HS-5 (cell line): ENCODE measurements at places on chromosomes 2 and 18.

DNA sequence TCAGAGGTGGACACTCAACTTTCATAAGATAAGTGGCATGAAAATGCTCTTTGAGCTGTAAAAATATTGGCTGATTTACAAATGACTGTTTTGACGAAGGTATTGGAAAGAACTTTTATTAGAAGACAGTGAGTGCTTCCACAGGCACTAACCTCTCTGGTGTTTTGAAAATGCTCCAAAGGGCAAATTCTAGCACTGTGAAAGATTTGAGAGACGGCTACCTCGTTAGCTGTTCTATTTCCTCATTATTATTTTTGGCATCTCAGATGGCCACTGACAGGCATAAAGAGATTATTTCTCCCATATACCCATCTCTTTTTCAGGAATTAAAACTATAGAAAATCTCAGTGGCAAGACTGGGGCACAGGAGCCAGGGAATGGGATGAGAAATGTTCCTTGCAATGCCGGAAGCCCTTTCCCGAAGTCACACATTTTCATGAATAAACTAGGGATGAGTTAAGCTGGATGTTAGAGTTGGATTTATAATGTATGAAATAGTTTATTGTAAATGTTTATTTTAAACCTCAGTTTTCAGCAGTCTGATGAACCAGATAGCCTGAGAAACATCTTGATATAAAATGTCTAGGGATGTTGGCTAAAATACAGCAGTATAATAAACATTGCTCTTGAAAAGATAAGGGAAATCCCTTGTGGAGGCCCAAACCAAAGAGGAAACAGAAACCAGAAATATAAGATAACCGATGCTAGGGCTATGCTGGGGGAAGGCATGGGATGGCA is 175.7 kb downstream of the ASB1 start:
- no peak for DNase-seq

DNA sequence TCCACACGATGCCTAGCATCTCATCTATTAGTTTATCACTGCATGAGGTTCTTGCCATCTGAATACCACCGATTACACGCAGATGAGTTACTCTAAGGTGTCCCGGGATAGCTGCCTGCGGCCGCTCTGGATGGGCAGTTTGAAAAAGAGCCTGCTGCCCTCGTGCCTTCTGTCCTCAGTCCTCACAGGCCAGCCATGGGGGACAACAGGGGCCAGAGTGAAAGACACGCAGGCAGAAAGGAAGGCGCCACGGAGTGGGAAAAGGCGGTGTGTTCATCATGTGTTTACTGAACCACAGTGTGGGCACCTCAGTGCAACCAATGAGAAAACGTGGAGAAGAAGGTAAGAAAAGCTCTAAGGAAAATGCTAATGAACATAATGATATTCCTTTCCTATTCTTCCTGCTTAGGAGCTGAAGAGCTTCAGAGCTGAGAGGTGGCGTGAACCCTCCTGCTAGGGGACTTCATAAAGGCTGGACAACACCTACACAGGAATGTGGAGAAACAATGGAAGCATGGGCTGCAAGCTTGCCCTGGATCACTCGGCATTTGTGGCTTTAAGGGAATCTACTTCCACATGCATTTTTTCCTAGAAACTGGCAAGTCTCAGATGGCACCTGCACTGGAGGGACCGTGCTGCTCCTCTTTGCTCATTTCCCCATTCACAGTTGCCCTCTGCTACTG is 50.9 kb downstream of the CABYR start:
- no peak for DNase-seq

DNA sequence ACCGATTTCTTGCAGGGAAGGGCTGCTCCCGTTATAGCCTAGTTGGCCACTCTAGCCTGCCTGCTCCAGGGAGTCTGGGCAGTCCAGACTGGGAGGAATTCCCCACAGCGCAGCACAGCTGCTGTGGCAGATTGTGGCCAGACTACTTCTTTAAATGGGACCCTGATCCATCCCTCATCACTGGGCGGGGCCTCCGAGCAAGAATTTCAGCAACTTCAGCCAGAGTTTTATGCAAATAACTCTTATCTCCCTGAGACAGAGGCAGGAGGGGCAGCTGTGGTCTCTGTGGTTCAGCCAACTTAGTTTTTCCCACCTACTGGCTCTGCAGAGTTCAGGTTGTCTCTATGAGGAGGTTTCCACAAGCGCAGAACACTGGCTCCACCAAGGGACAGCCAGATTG is 1583.2 kb downstream of the SUCLG1 start:
- no peak for DNase-seq

DNA sequence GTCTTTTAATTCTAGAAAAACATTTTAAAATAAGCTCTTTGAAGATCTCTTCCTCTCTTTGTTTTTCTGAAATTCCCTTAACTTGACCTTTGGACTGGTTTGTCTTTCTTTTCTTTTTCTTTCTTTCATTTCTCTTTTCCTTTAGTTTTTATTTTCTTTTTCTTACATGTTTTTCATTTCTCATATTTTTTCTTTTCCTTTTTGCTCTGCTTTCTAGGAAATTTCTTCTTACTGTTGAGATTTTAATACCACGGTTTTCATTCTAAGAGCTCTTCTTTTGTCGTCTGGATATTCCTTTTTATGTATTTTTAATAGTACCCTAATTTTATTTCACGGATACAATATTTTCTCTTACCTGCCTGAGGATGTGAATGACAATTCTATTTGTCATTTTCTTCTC is 337.8 kb downstream of the AGPS start:
- no peak for DNase-seq

DNA sequence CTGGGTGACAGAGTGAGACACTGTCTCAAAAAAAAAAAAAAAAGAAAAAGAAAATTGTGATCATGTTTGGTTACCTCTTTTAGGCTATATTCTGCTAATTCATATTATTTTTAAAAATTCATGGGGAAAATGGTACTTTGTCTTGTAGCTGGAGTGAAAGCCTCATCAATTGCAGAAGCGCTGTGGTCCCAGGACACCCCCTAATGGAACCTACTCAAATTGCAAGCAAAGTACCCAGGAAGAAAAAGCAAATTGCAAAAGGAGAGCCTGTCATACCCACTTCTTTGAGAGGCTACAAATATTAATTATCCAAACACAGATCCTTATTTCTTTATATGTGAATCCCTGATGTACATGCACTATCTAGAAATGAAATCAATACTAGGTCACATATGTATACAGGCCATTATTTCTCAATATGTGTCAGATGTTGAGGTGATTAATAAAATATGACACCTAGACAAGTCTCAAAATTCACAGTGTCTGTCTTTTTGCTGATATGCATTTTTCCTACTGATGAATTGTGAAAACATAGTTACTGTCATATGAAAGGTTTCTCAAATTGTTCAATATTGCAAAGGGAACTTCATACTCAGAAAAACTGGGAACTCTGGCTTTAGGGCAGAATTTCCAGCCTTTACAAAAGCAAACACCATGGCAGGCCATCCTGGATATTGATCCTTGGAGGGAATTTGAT is 12.6 kb downstream of the CRACDL start:
- DNase-seq: no peak

DNA sequence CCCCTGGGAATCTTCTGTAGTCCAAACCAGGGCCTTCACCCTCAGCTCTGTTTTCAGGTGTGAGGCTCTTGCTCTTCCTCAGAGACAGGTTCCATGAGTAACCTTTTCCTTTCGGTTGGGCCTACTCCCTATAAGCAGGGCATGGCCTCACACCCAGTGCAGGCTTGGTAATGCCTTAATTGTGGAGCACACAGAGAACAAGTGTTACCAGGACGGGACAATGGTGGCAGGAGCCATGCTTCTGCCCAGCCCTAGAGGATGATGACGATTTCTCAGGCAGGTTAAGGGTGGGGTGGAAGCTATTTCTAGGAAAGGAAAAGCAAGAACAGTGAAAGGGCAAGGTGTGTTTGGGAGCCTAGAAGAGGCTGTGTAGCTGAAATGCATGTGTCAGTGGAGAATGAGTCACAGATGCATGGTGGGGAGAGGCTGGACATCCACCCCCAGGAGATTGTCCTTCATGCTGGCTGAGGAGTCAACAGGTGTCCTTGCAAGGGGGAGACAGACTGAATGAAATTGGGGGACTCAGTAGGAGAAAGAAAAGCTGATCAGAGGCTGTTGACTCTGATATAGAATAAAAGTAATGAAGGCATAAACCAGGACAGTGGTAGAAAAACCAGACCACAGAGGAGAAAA is 22.0 kb upstream of the SERPINB12 start:
- no peak for DNase-seq

DNA sequence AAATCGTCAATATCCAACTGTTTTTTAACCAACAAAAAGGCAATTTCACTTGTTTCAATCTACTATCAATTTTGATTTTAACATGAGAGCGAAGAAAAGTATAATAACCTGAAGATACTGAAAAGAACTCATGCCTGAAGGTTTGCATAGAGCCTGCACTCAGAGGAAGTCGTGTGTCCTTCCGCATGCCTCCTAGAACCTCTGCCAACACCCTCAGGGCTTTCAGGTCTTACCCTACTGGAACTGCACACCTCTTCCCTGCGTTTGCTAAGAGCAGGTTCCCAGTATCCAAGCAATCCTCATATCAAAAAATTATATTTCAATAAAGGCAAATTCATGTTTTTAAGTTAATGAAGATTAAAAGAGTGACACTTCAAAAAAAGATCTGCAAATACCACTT is 74.7 kb downstream of the PIAS2 start:
- no peak for DNase-seq

GRCh38 chr2:121562269-121563176 is 31.8 kb downstream of the RNU4ATAC start:
- DNase-seq: no peak
